Right atrium auricular region (tissue), 2 donors: ENCODE measurements at places on chromosomes 2 and 18.

DNA sequence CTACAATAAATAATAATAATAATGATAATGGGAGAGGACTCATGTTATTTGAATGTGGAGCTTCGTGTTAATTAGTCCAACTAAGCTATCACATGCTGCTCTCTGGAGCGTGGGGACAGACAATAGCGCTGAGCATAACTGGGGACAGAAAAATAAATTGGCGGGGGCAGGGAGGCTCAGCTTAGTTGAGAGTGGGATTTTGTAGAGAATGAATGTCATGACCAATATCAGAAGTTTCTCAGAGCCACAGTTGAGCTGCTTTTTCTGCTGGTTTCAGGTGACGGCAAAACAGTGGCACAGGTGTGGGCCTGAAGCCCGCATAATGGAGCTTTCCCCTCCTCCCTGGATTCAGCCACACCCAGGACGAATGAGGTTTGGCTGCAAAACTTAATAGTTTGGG, 111.1 kb upstream of the CAB39 start:
- DNase-seq: no peak

- peak; percentile 28 for DNase-seq
Observed at GRCh38 chr18:36329684-36330434, 32.3 kb downstream of the FHOD3 start.

DNA sequence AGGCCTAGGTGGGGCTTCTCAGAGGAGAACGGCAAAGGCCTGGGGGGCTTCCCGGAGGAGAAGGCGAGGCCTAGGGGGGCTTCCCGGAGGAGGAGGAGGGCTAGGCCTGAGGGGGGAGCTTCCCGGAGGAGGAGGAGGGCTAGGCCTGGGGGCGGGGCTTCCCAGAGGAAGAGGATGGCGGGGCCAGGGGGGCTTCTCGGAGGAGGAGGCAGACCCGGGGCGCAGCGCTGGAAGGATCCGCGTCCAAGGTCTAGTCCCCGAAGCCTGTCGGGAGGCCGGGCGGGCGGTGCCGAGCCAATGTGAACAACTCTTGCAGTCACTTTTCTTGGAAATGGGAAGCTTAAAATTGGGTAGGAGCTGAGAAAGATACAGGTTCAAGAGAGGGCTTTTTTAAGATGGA, 30.0 kb upstream of the TUBA3D start:
- no peak for DNase-seq

GRCh38 chr18:49055754-49056172, 105.0 kb upstream of the SMAD7 start:
- DNase-seq: peak; percentile 95
